ENCODE measurements at places on chromosomes 4 and X. TPM values are rescaled to one million over a fixed set of nuclear protein-coding genes. Genes with fewer than 3 reads are reported as not detected.

Gene TSPAN6
- 16.6 TPM for total RNA-seq

Gene GPR173
- total RNA-seq: 1.3 TPM

Gene HS3ST1
- total RNA-seq: 4.9 TPM

DNA sequence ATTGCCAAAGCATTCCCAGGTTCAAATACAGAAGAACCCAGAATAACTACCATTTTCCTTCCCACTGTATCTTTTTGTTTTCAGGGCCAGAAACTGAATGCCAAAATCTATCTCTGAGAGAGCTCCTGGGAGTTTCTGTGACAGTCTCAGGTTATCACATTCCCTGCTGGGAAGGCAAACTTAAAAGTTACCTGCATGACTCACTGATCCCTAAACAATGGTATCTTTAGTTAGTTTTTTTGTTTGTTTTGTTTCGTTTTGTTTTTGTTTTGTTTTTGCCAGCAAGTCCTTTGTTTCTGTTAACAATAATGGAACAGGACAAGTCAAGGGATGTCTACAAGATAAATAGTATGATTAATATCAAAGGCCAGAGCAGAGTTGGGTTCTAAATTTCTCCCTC, 34.3 kb downstream of the PAPSS1 start:
- DNase-seq: no peak

DNA sequence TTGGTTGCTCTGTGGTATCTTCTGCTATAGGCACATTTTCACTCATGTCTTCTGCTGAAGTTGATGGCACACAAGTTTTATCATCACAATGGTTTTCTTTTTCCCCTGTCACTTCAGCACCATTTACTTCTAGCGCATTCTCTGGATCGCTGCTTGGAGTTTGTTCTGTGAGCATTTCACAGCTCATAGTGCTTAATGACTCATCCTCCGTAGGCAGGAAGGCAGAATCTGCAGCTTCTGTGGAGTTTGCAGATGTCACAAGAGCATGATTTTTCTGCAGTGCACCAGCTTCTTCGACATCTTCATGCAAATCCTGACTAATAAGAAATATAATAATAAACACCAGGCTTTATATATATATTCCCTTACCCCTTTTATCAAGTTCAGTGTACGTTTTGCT, 83.6 kb downstream of the CHM start:
- DNase-seq: no peak

DNA sequence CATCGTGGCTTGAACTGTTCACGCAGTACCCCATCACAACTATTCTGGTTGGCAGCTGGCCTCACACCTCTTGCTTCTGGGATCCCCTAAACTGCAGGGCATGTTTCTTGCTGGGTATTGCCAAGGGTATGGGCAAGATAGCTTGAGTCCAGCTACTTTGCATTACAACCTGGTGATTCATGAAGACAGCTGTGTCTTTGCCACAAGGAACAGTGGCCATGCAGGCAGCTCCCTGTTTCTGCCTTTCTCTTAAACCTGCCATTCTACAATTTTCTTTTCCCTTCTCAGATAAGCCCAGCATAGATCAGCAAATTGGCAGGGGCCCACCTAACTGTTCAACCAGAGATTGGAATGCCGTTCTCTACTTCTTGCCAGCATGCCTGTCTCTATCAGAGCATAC, 42.8 kb downstream of the TENM3 start:
- no peak for DNase-seq

DNA sequence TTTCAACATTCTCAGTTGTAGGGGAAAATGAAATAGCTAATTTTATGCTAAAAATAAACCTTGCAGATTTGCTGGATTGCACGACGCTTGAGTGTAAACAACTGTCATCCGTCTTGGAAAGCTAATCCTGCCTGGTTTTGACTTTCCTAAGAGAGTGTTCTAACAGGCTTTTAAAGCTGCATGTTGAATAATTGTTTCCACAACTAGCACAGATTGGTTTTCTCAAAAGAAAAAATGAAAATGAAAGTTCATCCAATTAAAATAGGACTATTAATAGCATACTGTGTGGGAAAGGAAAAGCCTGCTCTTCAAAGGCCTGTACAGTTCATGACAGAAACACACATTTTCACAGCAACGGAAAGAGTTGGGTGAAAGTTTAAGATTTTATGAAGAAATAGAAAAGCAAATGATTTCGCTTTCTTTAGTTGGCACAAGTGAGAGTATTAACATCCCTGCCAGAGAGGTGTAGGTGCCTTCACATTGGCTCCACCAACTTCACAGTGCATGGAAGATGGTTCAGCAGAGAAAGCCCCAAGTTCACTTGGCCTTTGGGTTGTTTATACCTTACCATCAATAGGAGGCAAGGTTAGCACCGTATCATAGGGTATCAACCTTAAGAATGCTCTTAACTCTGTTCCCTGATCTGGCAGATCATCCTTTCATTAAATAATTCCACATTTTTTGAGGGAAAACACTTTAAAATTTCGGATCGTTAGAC, 140.0 kb upstream of the GUCY1A1 start:
- DNase-seq: no peak

DNA sequence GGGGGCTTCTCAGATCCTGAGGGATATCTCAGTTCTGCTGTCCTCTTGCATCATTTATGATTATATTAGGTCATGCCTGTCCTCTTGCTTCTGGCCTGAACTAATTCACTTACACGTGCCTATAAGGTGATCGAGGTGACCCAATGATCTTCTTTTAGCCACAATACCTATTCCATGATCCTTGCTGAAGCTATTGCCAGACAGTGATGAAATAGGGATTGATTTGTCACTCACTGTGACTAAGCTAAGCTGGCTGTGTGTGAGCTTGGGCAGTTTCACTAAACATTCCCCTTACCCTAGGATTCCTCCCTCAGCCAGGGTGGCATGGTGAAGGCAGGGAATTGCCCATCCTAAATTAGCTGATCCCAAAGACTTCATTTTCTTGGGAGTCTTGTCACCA, 19.0 kb downstream of the HADH start:
- DNase-seq: no peak

DNA sequence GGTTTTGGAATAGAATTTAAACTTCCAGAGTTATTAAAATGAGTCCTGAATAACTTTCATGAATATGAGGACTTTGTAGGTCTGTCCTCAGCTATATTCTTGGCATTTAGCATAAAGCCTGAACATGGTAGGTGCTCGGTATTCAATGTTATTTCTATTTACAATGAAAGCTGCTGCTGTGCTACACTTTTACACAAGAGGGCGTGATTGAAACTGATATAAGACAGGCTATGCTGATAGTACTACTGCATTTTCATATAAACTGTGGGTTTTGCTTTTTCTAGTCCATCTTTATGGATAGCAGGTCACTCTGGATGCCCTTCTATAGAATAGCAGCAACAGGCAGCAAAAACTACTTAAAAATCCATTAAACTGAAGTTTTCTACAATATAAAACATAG, 12.3 kb upstream of the GNPDA2 start:
- no peak for DNase-seq

GRCh38 chr4:184395451-184395917, 78.9 kb downstream of the IRF2 start:
- DNase-seq: no peak

GRCh38 chrX:106726485-106727437, at the start of gene RNF128:
TSS of gene RNF128 (plus strand) at chrX:106726701. CDS start at chrX:106726914, 213 bp downstream.
- DNase-seq: peak; percentile 55

DNA sequence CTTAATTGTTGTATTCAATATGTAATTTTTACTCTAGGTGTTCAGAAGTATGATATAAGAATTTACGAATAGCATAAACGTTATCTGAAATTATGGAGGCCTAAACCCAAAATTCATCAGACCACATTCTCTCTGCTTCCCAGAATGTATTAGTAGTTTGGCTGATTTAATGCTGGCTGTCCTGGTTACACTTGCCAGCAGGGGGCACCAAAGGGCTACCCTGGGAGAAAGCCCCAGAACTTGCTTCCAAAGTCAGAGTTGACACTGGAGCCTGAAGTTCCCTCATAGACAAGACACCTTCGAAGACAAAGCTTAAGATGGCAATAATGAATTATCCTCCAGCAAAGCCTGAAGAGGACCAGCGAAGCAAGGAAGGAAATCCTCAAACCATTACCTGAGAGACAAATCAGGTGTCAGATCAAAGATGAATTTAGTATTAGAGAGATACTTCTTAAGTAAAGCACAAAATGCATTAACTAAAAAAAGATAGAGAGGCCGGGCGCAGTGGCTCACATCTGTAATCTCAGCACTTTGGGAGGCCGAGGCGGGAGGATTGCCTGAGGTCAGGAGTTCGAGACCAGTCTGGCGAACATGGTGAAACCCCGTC, 11.3 kb upstream of the ANOS1 start:
- DNase-seq: peak; percentile 57

DNA sequence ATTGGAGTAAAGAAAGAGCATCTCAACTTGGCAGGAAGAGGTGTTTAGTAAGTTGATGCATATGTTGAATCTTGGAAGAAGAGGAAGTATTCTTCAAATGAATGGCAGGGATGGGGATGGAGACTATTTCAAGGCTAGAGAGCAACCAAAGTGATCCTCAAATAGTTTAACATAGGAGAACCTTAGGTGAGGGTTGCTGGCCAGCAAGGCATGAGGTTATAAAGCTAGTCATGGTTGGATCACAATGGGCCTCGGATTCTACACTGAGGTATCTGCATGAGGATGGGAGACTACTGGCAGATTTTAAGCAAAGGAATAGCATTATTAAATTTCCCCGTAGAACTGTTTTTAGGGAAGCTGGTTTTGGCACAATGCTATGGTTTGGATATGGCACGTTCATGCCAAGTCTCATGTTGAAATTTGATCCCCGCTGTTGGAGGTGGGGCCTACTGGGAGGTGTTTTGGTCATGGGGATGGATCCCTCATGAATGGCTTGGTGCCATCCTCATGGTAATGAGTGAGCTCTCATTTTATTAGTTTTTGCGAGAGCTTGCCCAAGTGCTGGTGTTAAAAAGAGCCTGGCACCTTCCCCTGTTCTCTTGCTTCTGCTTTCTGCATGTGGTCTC, 41.9 kb upstream of the ETNPPL start:
- DNase-seq: no peak
